ENCODE measurements at places on chromosomes 13 and 19.

DNA sequence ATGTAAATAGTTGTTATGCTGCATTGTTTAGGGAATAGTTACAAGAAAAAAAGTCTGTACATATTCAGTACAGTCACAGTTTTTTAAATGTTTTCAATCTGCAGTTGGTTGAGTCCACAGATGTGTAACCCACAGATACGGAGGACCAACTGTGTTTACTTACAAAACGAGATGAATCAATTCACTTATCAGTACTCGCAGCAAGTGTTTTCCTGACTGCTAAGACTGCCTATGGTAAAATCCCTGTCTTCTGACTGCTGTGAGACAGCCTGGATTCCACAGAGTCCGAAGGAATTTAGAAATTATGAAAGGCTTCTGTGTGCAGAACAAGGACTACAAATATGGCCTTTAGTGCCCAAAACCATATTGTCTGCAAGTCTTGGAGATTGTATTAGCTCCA lies 45.7 kb upstream of the C1QTNF9 start:
- peak; percentile 66 for DNase-seq

GRCh38 chr19:31499281-31500196 lies 150.3 kb upstream of the TSHZ3 start:
- no peak for DNase-seq

DNA sequence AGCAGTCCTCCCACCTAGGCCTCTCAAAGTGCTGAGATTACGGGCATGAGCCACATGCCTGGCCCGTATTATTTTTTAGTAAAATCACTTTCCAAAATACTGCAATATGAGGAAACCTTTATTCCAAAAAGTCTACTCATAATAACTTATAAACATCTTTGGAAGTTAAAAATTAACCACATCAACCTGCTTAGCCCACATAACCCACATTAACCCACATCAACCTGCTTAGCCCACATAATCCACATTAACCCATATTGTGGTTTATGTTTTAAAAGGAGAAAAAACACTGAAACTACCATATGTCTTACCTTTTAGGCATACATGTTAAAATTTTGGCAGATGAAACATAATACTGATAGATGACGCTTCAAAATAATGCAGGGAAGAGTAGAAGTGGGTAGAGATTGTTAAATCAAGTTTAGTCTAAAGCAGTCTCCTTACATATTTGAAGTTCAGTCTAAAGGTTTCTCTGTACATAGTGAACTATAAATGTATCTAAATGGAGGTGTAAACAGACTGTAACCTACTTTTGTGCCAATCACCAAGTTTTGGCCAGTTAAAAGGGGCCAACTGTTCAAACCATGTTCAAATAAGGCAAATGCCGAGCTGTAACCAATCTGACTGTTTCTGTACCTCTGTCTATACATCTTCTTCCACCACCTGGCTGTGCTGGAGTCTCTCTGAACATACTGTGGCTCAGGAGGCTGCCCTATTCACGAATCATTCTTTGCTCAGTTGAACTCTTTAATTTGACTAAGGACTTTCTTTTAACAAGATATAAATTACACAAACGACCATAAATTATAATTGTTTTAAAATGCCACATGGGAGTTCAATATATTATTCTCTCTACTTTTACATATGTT lies 14.5 kb downstream of the KPNA3 start:
- no peak for DNase-seq

- DNase-seq, result peak; percentile 69
Observed at GRCh38 chr13:52359534-52359933, 46.4 kb downstream of the THSD1 start.

GRCh38 chr19:19687090-19687489 lies 18.5 kb downstream of the ZNF101 start:
- DNase-seq, result no peak

DNA sequence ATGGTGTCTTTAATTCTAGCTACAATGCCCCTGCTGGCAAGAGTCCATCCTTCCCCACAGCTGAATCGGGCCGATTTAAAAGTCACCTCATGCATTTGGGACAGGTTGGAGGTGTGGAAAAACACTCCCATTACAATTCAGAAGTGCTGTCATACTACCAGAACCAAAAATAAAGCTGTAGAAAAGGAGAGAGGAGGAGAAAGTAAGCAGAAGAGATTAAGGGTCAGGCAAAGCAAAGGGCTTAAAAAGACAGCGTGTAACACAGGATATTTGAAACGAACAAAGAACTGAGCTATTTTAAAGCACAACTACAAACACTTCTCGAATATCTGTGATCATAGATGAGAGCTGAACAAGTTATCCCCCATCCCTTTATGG lies 90.4 kb downstream of the FGF14 start:
- no peak for DNase-seq

DNA sequence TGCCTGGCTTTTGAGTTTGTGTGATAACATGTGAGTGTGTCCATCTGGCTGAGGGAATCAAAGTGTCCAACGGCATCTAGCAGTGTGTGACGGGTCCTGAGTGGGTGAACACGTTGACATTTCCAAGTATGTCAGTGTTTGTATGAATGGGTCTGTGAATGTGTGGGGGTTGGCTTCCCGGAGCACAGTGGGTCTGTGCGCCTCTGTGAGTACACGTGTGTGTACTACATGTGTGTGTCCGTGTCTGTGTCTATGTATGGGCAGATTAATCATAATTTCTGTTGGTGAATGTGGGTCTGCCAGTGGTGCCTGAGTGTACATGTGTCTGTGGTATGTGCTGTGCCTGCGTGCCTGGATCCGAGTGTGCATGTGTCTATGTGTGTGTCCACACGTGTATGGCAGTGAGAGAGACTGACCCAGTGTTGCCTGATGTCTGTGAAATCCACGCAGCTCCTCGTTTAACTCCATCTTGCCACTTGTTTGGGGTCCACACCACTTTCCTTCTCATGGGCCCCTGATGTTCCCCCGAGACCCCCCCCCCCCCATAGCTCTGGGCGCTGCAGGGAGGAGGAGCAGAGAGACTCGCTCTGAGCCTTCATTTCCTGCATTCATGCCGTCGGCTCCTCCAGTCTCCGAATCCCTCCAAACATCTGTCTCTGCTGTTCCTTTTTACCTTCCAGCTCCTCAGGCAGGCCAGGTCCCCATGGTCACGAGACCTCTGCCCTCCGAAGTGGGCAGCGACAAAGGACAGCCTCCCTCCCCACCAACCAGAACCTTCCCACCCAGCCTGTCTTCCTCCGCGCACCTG lies 5.3 kb downstream of the CCDC8 start:
- no peak for DNase-seq

GRCh38 chr19:35629332-35629633 lies 447 bp downstream of the RBM42 start:
- no peak for DNase-seq

GRCh38 chr13:49395451-49395865 lies 48.4 kb downstream of the CAB39L start:
- DNase-seq, result peak; percentile 61

GRCh38 chr13:37602733-37603381 lies 4.3 kb upstream of the POSTN start:
- DNase-seq, result peak; percentile 75

DNA sequence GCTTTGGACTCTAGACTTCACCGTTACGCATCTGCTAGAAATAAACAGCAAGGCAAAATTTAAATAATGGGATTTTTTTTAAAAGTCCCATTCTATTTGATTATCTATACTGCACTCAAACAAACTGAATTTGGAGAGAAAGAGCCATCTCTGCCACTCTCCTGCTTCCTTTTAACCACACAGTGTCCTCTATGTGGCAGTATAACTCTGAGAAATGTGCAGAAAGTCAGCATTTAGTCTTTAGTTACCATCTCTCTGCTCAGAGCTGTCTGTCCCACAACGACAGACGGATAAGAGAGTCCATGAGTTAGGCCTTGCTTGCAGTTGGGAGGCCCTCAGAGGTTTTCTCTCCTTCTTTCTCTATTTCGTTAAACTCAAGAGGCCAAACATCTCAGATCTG lies 21.2 kb downstream of the CCNA1 start:
- DNase-seq, result peak; percentile 65

GRCh38 chr13:50646070-50646469 lies 197.4 kb downstream of the DLEU7 start:
- DNase-seq, result peak; percentile 70

GRCh38 chr13:114196629-114197028 lies 17.6 kb downstream of the CFAP97D2 start:
- DNase-seq, result no peak

- no peak for DNase-seq
Observed at GRCh38 chr19:2248136-2249009, 750 bp upstream of the AMH start.

DNA sequence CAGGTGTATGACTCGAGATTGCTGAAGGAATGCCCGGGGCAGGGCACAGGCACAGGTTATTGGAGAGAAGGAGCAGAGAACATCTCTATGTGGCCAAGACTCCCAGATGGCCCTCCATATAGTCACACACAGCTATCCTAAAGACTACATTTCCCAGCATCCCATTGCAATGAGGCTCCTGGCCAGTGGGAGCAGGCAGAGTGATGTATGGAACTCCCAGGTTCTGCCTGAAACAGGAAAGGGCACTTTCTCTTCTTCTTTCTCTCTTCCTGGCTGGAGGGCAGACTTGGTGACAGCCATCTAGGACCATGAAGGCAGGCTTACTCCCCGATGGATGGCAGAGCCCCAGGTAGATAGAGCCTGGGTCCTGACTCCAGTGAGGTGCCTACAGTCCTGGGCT lies 13.5 kb downstream of the PPP1R13L start:
- no peak for DNase-seq

DNA sequence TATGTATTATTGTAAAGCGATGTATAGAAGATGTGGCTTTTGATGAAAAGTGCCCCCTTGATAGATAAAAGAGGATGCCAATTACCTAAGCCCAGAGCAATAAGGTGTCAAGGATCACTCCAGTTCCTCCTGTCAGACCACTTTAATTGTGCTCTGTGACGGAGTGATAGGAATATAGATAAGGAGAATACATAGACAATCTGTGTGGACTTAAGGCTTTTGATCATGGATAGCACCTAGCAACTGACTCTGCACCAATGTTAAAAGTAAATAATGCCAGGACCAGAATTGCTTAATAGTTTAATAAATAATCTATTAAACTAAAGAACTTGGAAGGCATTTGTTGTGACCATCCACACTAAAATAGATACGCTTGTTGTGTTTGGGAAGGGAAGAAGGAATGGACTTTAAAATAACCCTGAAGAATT lies 390.7 kb upstream of the ARGLU1 start:
- no peak for DNase-seq

DNA sequence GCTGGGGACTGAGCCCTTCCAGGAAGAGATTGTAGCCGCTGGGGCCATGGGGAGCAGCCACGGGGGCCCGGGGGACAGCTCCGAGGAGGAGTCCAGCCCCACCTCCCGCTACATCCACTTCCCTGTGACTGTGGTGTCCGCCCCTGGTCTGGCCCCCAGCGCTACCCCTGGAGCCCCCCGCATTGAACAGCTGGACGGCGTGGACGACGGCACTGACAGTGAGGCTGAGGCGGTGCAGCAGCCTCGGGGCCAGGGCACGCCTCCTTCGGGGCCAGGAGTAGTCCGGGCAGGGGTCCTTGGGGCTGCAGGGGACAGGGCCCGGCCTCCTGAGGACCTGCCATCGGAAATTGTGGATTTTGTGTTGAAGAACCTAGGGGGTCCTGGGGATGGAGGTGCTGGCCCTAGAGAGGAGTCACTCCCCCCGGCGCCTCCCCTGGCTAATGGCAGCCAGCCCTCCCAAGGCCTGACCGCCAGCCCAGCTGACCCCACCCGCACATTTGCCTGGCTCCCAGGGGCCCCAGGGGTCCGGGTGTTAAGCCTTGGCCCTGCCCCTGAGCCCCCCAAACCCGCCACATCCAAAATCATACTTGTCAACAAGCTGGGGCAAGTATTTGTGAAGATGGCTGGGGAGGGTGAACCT lies 9.6 kb downstream of the IGFLR1 start:
- DNase-seq, result no peak

GRCh38 chr13:32720026-32720425 lies 133.8 kb downstream of the PDS5B start:
- no peak for DNase-seq

GRCh38 chr19:10193790-10194499 lies 808 bp downstream of the DNMT1 start:
- DNase-seq, result peak; percentile 46

GRCh38 chr13:76861859-76862258 lies 24.3 kb downstream of the KCTD12 start:
- DNase-seq, result no peak

DNA sequence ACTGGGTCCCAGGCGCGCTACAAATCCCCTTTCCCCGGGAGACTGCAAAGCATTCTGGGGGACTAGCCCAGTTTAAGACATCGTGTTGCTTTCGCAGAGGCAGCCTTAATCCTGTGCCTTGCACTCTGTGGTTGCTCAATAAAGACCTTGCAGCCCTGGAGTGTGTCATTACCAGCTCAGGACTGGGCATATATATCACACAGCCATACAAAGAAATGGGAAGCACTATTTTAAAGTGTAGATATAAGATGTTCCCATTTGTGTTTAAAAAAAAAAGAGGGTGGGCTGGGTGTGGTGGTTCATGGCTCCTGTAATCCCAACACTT lies 11.1 kb downstream of the NAPA start:
- DNase-seq, result no peak

- DNase-seq, result peak; percentile 55
Observed at GRCh38 chr19:459724-460511, 915 bp downstream of the SHC2 start.

- DNase-seq, result no peak
Observed at GRCh38 chr19:3682741-3683404, 17.4 kb downstream of the PIP5K1C start.
